ENCODE measurements at places on chromosomes 7 and 10.

GRCh38 chr7:147235645-147236382 is 1119.2 kb downstream of the CNTNAP2 start:
- DNase-seq = no peak

- DNase-seq = no peak
Observed at GRCh38 chr10:78514459-78514858, 480.8 kb downstream of the RPS24 start.

GRCh38 chr10:4704034-4704545 is 121.9 kb upstream of the AKR1E2 start:
- peak; percentile 80 for DNase-seq

DNA sequence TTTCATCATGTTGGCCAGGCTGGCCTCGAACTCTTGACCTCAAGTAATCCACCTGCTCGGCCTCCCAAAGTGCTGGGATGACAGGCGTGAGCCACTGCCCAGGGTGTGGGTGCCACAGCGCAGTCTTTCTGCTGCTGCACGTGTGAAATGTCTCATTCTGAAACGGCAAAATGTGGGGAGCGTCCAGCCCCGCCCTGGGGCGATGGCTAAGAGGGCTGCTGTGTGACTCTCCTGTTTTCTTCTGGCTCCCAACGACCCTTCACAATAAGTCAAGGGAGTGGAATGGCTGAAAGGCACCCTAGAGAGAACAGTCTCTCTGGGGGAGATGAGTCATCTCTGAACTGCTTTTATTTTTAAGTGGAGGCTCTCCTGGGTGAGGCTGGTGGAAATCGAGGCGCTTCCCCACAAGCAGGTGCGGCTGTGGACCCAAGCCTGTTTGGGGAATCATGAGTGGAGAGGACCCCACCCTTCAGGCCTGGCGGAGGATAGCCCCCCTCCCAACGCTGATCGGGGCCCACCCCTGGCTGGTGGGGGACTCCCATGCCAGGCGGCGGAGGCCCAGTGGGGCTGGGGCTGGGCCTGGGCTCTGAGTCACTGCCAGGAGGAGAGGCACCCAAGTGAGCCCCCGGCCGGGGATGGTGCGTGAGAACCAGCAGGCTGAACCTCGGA is 18.0 kb downstream of the ADAP1 start:
- DNase-seq = no peak

DNA sequence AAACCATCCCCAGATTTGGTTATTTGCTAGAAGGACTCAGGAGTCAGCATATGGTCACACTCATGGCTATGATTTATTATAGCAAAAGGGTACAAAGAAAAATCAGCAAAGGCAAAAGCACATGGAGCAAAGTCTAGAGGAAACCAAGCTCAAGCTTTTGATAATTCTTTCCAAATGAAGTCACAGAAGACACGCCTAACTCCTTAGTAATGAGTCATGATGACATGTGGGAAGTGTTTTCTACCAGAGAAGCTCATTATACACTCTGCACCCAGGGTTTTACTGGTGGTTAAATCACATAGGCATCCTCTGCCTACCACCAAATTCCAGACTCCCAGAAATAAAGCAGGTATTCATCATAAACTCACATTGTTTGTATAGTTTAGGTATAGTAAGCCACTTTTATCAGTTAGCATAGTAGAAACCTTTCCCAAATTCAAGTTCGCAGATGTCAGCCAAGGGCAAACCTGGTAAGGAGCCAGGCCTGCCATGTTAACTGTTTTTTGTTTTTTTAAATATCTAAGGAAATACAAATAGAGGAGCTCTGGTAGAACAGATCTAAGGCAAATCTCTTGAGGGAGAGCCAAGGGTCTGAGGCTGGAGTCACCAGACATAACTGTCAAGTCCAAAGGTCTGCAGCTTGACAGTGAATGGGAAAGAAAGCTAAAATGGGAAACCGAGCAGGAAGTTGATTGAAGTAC is 15.4 kb upstream of the HIBADH start:
- DNase-seq = peak; percentile 85

DNA sequence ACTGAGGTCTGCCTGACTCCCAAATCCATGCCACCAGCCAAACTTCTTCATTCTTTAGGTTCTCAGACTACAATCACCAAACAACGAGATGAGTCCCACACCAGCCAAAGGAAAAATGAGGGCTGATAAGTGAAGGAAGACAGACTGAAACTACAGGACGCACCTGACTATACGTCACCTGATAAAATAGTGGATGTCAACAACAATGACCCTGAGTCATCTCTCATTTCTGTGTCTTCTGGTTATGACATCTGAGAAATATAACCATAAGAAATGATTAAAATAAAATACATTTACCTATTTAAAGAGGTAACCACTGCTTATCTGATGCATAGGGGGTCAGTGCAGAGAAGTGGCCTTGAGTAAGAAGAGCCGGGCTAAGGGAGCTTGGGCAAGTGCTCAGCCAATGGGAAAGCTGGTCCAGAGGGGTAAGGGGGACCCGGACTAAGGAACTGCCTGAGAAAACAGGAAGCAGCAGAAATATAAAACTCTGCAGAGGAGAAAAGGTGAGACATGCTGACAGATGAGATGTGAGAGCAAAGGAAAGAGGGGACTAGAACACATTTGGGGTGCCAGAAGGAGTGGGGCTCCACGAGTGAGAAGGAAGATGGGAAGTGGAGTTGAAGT is 51.8 kb downstream of the HIPK2 start:
- DNase-seq = no peak

All from Panc1 (cell line).